ENCODE measurements at places on chromosomes 6 and 20. TPM values are rescaled to one million over a fixed set of nuclear protein-coding genes. Genes with fewer than 3 reads are reported as not detected.

Gene COL11A2
- 4.7 TPM for polyA plus RNA-seq

Gene TRAPPC3L
- polyA plus RNA-seq: 0.39 TPM

DNA sequence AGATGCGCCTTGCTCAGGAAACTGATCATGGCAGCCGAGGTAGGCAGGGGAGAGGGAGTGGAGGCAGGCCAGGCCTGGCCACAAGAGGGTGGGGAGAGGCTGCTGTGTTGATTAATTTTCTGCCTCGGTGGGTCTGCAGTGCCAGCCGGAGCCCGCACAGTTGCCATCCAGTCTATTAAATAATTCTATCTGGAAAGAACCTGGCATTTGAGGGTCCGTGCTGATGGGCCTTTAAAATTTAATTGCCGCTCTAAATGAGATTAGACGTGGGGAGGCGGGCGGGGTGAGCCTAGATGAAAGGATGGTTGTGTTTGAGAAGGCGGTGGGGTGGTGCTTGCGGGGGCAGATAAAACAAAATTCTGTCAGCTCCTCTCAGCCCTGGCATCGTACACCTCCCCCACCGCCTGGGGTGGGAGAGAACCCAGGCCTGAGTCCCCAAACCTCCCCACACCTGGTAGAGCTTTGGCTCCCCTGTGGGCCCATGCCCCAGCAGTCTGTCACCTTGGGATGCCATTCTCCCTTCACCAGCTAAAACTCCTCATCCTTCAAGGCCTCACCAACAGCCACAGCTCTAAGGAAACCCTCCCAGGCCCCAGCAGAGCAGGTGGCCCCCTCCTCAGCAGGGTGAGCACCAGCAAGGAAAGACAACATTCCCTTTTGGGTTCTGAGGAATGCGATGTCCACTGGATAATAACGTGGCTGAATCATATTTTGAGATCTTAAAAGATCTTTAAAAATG is 167.3 kb downstream of the GRM4 start:
- no peak for DNase-seq

Gene LINC00237
- polyA plus RNA-seq: not detected

DNA sequence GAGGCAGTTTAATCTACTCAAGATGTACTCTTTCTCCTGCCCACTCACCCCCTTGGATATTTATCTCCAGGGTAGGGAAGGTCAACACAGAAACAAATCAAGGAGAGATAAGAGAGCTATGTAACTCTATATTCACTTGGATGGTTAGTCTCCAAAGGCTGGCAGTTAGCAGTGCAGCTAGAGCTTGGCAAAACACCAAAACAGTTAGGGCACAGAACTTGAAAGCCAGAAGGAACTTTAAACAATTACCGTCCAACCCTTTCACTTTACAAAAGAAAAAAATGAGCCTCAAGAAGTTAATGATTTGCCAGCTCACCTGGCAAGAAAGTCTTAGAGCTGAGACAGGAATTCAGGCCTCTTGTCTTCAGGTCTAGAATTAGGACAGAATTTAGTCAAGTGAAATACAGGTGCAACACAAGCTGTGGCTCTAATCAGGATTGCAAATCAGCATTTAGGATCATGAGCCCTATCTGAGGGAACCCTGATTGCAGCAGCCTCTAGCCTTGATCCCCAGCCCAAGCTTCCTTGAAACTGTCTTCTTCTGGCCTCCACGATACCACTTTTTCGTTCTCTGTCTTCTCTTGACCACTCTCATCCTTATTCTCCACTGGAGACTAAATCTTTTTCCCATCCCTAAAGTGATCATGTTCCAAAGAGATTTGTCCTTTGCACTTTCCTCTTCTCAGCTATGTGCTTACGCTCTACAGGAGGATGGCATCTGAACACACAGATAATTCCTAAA is 14.9 kb downstream of the NEDD9 start:
- no peak for DNase-seq

Gene MLN
- polyA plus RNA-seq: 1.1 TPM

DNA sequence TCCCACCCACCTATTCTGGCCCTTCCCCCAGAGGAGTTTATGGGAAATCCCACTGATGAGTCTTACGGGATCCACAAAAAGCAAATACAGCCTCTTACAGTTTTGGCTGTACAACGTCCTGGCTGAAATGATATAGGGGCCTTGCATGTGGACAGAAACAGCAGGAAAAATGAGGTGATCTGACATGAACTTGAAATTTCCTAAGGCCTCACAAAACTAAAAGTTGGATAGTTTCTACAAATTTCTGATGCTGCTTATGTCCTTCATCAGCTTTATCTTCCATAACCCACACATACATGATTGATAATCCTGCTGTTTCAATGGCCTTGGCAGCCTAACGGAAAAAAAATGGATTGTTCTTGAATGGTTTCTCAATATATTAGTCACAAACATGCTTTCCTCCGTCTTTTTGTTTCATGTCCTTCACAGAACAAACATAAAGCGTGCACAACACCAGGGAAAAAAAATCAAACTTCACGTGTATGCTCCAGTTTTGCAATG is 118.8 kb downstream of the BMP5 start:
- no peak for DNase-seq

Gene CST7
- 0.61 TPM for polyA plus RNA-seq

DNA sequence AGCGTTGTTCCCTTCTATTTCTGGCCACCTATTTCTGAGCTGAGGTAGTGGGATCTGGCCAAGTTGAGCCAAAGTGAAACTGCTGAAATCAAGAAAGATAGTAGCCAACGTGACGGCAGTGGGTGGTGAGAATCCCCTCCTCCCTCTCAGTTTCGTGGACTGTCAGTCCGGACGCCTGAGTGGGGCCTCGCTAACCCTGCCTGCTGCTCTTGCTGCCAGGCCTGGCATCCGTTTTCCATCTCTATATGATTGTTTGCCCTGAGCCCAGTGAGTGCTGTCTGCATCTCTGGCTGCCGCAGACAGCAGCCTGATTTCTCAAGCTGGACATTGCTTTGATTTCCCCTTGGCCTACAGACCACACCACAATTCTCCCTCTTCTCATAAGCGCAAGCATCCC is 23.5 kb upstream of the PAX1 start:
- DNase-seq: no peak

- DNase-seq: no peak
Observed at GRCh38 chr6:4880363-4880762, 104.2 kb downstream of the CDYL start.

Gene IL17A
- polyA plus RNA-seq: not detected

Gene PTCRA
- polyA plus RNA-seq: 0.30 TPM

DNA sequence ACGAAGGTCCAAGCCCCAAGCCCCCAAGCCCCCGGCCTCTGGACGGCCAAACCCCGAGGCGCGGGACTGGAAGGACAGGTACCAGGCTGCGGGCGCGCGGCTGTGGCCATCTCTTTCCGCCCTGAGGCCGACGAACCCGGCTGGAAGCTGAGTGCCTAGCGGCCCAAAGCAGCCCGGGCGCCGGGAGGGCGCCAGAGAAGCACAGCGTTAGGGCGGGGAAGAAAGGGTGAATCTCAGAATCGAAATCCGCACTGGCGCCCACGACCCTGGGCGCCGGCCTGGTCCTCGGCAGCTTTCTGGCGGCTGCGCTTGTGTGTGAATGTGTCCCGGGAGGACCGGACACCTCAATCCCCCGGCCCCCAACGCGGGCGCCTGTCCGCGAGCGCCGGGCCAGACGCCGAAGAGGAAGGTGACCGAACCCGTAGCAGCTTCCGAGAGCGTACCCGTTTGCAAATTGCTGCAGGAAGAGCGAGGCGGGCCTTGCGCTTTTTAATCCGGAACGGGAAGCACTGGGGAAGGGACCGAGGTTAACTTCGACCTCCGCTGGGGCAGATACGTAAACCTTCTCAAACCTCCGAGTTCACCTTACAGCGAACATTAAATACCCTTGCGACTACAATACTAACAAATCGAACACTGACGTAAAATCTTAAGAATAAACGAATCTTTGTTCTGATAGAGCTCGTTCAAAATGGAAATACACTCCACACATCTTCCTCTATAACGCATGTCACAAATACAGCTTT is 2.9 kb downstream of the NRN1 start:
- peak; percentile 57 for DNase-seq

DNA sequence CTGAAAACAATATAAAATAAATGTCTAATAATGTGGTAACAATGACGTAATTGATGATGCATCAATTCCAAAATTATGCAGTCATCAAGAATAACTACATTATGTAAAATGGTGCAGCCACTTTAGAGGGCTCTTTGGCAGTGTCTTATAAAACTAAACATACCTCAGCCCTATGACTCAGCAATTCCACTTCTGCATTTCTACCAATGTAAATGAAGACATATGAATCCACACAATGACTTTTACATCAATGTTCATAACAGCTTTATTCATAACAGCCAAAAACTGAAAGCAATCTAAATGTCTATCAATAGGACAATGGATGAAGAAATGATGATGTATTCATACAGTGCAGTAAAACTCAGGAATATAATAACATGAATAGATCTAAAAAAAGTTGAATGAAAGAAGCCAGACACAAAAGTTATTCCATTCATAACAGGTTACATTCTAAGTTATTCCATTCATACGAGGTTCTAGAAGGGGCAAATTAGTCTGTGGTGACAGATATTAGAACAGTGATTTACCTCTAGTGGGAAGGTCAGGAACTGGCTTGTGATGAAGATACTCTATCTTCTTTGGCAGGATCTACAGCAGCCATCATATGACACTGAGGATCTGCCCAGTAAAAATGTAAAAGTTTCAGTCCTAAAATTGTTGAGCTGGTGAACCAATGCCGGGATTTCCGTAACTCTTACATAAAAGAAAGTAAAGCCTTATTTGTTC is 396.1 kb downstream of the PLCB1 start:
- no peak for DNase-seq

Gene CRISP2
- 0.15 TPM for polyA plus RNA-seq

Gene ME1
- polyA plus RNA-seq: 2.7 TPM

- no peak for DNase-seq
Observed at GRCh38 chr6:71524201-71524600, 235.6 kb downstream of the OGFRL1 start.

DNA sequence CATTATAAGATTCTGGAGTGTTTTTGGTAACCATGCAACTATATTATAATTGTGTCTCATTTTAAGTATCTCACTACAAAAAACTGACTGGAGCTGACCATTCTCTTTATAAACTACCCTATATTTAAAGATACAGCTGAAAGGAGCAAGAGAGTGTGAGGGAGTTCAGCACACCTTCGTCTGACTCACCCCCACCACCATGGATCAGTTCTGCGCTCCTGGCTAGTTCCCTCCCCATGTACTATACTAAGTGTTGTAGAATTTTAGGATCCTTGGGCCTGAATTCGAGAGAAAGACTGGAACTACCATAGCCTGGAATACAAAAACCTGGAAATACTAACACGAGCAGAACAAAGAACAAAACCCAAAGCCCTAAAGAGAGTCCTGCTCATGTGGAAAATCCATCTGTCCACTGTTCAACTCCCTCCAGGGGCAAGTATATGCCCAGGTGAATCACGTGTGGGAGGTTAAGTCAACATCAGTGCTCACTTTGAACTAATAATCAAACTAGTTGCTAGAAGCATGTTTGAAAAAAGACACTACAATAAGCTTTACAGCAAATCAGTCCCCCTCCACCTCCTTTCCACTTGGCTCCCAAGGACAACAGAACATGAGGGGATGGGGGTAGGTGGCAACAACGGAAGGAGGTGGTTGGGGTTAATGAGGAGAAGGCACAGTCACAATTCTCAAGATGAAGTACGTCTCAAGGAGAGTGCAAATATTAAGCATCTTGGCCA is 46.8 kb downstream of the ELOVL5 start:
- no peak for DNase-seq

- DNase-seq: no peak
Observed at GRCh38 chr6:94636780-94637385, 940.5 kb upstream of the MANEA start.

Gene RGS17
- 2.3 TPM for polyA plus RNA-seq

DNA sequence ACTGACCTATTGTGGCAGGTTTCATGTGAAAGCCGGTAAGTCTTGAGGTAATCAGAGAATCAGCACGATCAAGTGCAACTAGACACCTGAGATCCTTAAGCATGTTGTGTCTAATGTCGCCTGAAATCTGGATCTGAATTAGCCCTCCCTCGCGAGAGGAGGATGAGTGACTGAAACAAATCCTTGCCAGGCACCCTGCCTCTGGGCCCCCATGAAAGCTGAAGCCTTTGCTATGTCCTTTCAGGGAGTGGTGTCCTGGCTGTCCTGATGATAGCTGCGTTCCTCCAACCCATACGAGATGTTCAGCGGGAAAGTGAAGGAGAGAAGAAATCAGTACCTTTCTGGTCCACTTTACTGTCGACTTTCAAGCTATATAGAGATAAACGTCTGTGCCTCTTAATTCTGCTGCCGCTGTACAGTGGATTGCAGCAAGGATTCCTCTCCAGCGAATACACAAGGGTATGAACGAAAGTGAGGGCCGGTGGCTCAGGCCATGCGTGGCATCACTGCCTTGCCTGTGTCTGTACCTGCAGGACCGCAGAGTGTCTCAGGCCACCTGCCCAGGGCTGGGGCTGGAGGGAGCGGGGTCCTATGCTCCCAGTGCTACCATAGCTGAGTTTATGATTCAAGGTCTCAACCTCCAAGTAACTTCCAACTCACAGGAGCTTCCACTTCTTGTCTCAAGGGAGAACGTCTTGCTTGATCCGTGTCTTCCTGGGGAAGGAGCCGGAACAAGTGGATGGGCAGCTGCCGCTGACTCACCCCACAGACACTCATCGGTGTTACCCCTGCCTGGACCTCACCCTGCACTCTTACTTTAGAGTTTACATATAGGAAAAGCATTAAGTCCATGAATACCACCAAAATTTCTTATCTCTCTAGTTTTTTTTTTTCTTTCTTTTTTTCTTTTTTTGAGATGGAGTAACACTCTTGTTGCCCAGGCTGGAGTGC is 12.8 kb downstream of the UNC93A start:
- no peak for DNase-seq

Gene TEAD3
- polyA plus RNA-seq: 50.8 TPM

Gene LCA5
- polyA plus RNA-seq: 13.5 TPM

Gene SIGLEC1
- 0.72 TPM for polyA plus RNA-seq

- DNase-seq: no peak
Observed at GRCh38 chr6:141510803-141511202, 621.9 kb upstream of the GJE1 start.

GRCh38 chr20:60786686-60787217 is 465.3 kb upstream of the CDH4 start:
- no peak for DNase-seq

DNA sequence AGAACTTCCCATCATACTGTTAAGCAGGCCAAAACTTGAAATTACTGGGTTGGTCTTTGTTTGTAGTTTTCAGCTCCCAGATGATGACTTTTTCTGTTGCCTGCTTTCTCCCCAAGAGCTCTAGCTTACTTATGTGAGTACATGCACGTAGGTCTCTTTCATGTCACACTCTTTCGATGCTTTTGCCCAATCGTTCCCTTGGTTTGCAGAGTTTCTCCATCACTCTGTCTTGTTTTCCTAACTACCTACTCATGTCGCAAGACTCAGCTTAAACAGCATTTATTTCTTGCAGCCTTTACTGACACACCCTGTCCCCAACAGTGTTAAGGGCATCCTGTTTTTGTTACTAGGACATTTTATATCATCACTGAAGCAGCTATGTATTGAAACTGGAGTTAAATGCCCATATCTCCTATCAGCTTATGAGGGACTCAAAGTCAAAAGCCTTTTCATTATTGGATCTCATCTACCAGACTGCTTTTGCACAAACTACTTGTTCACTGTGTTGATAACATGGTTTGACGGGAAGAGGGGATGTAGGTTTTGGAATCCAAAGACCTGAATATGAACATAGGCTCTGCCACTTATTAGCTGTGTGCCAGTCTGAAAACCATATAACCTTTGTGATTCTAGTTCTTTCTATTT is 2.9 kb downstream of the ARG1 start:
- no peak for DNase-seq

Gene TXLNB
- 2.2 TPM for polyA plus RNA-seq
